ENCODE measurements at places on chromosomes 11 and 22.

GRCh38 chr11:64340671-64341335 lies 799 bp downstream of the CCDC88B start:
- DNase-seq, result peak; percentile 35

DNA sequence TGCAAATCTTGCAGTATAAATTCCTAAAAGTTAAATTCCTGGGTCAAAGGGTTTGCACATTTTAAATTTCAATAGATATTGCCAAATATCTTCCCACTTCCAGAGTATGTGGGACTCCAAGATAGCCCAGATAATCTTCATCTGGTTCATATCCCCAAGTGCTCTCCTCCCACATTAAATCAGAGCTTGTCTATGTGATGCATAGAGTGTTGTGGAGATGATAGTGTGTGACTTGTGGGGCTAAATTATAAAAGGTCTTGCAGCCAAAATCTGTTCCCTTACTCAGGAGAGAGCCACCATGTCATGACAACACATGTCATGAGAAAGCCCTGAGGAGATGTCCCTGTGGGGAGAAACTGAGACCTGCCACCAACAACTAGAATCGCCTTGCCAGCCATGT lies 39.9 kb upstream of the TEAD1 start:
- DNase-seq, result no peak

- no peak for DNase-seq
These were observed 1.1 kb upstream of the MRGPRX4 start for GRCh38 chr11:18171377-18172000.

DNA sequence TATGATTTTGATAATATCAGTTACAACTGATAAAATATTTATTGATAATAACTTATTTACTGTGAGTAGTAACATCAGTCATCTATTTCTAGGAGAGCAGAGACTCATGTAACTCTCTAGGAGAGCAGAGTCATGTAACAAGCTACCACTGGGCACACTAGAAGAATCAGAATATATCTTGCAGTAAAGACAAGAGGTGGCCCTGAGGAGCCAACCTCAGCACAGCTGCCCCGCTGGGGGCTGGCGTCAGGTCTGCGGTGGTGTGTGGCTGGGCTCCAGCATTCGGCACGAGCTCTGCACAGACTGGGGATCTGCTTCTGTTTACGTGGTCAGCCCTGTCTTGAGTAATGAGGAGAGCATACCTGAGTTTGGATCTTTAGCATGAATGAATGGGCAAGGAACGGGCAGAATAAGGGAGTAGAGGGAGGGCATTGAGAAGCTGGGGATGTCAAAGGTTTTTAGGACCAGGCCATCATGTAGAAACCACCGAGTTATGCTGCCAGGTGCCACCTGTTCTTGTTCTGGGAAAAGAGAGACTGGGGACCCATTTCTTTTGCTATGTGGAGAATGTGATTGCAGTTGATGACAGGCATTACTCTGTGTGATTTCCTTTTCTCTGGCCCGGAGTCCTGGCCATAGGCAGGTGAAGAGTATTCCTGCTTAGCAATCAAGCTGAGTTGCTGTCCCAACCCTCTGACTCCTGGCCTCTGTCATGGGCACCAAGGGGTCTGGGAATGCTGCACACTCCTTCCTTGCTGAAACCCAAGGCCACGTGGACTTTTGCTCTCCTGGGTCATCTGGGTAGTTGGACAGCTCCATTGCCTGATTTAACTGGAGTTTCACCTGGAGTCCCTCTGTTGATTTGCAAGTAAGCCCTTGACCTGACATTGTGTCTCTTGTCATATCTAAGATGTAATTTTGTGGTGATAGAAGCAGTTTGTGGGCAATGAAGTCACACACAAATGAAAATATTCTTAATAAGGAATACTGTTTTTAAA lies 50.9 kb upstream of the HEPHL1 start:
- no peak for DNase-seq

GRCh38 chr11:133930767-133931448 lies 25.9 kb downstream of the IGSF9B start:
- no peak for DNase-seq

- no peak for DNase-seq
These were observed 1.3 kb upstream of the SCARF2 start for GRCh38 chr22:20438678-20439492.

- DNase-seq, result no peak
These were observed 207.8 kb downstream of the GRIK4 start for GRCh38 chr11:120719348-120719747.

GRCh38 chr11:61679893-61680621 lies at the start of gene DAGLA:
Gene DAGLA, plus strand, starts transcription at chr11:61680391. Its CDS starts 39,765 bp downstream, at chr11:61720156.
- DNase-seq, result peak; percentile 56

- no peak for DNase-seq
These were observed 109.8 kb downstream of the WNT11 start for GRCh38 chr11:76096552-76096951.

DNA sequence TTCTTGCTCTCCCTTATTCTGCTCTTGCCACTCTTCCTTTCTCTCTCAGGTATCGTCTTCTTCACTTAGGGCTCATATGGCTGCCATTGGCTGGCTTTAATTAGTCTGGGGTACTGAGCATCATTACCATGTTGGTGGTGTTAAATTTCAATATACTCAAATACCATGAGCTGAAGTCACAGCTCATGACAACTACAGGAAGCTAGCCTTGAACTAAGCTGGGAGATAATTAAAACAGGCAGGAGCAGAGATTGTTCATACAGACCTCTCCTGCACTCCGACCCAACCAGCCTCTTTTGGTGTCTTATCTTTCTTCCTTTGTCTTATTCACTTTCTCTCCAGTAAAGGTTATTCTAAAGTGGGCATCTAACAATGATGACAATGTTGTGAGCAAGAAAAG lies 130.9 kb upstream of the BLID start:
- no peak for DNase-seq

DNA sequence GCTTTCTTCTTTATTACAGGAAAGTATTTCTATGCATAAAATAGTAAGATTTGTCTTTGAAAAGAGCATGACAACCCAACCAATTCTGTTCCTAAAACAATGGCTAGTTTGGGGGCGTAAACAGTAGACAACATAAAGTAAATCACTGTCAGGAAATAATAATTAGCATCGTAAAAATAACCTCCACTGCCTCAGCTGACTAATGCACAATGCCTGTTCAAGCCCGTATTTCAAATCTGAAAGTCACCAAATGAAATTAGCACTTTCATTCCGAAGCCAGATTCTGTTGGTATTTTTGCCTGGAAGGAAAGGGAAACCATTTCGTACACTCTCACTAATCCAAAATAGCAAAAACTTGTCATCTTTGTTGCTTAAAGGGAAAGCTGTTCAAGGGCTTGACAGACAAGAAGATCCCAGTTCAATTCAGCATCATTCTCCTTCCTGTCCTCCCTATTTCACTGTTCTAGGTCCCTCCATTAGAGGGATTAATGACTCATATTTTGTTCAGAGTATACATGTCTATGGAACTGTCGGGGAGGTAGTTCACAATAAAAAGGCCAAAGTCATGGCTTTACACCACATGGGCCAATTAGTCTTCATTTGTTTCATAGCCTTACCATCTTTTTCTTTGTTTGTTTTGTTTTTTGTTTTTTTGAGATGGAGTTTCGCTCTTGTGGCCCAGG lies 154.7 kb downstream of the CADM1 start:
- DNase-seq, result no peak

DNA sequence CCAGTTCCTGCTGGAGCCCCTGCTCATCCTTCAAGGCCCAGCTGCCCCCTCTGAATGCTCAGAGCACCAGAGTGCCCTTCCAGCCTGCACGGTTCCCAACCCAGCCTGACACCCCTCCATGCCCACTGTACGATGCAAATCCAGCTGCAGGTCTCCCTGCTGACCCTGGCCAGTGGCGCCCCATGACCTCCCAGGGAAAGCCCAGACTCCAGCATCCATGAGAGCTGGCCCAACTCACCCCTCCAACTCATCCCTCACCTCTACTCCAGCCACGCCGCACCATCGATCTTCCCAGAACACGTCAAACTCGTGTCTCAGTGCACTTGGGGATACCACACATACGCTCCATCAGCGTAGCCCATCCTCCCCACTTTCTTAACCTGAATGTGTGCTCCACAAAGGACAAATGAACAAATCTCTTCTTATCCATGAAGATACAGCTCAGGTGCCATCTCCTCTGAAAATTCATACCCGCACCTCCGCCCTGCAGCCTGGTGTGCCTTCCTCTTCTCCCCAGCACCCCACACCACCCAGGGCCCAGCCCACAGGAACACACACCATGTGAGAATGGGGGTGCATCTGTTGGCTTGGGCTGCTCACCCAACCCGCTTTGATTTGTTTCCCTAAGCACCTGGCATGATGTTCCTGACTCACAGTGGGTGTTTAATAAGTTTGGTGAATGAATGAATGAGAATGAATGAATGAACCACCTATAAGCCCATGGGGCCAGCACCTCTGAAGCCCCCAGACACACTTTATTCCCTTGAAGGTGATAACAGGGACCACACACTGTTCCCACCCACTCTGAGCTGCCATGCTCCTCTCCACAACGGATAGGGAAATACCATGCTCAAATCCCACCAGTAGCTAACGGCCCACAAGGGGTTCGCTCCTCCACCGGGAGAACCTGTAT lies 6.2 kb downstream of the PLA2G6 start:
- no peak for DNase-seq

GRCh38 chr22:39123751-39124581 lies 26.9 kb downstream of the APOBEC3H start:
- DNase-seq, result no peak

DNA sequence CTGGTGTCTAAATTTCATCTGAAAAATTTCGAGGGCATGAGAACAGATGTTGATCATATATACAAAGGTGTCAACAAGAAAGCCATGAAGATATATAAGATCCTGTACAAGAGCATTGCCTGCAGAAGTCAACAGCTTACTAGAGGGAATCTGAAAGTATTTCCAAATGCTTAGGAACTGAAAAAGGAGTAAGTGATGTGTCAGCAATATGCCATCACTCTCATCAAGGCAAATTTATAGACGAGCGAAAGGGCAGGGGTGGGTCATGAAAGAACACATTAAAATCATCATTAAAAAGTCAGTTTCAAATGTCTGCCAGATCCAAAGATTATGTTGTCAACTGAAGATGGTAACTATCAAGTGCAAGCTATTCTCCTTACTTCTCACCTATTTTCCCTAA lies 1299.0 kb downstream of the LRRC4C start:
- no peak for DNase-seq

GRCh38 chr11:28346209-28346608 lies 238.0 kb downstream of the METTL15 start:
- DNase-seq, result no peak
